ENCODE measurements at places on chromosomes 5 and 9.

- no peak for DNase-seq
Measured at GRCh38 chr5:135048930-135049329, 14.9 kb upstream of the PITX1 start.

GRCh38 chr5:92561411-92561959 is 1019.5 kb downstream of the NR2F1-AS1 start:
- no peak for DNase-seq

DNA sequence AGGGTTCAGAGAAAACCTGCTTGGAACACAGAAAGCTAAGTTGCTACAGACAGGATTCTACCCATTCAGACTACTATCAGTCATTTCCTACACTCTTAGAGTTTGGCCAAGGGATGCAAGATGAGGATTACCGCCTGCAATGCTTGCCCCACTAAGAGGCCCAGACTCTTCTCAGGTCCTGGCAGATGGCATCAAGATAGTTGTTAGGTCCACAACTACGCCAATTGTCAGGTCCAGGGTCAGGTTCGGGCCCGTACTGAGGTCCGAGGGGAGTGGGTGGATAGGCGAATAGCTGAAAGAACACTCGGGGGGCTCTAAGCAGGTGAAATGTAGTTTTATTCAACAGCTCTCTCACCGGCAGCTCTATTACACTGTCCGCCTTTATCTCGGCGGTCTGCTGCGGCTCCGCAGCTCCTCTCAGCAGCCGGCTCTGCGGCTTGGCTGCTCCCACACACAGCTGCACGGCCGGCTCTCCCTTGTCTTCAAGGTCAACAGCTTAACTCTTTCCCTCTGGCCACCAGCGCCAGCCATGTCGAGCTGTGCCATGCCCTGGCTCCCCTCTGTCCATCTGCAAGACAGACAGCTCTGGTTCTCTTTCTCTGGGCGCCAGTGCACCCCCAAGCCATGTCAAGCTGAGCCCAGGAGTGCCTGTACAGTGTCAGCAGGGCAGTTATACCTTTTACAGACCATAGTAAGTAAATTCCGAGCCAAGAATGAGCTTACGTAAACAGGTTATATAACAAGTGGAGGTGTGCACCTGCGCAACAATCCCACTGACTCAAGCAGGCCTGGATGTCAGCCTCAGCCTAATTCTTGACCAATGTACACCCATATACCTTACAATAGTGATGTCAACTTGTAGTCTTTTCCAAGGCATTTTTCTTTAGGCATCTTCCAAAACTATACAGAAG is 24.0 kb downstream of the ENC1 start:
- DNase-seq, result no peak

DNA sequence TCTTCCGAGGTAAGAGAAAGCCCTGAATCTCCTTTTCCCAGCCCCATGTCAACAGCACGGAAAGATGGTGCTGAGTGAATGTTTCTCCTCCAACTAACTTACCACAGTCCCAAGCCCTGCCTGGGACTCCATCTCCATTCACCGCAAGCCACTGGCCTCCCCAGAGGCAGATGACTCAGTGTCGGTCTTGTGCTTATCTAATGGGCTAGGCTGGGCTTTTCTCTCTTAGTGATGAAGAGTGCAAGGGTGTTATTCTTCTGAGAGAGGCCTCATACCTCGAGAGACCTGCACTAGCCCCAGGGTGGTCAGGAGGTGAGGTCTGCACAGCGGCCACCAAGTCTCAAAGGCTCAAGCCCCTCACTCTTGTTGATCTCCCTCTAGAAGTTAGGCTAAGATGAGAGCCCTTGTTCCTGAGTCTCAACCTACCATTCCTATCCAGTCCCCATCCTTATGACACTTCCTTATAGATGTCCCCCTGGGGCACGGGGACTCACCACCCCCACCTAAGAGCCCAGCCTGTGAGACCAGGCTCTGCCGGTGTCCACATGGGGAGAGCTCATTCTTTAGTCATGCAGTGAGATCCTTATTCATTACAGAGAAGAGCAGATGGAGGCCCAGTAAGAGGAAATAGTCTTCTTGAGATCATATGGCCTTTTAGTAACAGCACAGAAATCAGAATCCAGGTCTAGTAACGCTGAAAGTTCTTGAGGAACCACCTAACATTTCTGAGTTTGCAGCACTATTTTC is 127.0 kb downstream of the SAXO1 start:
- no peak for DNase-seq
